Smooth muscle cell of the brain vasculature (primary cell): ENCODE measurements at places on chromosomes 6 and 20.

DNA sequence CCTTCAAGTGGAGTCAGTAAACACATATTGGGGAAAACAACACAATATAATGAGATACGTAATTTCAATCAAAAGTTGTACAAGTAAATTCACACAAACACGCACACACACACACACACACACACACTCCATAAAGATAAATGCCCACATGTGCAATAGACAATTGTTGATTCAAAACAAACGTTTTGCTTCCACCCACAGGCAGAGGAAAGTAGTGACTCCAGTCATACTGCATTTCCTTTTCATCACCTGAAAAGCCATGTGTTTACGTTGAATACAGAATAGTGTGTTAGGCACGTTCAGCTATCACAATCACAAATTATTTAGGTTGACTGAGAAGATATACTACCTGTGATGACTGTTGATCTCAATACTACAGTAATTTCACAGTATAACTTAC is 443.8 kb upstream of the MANEA start:
- no peak for DNase-seq

- no peak for DNase-seq
Observed at GRCh38 chr6:63486196-63486595, 86.1 kb upstream of the LOC128125822 start.

GRCh38 chr20:57434390-57434700 is 43.1 kb downstream of the RBM38 start:
- DNase-seq: no peak

DNA sequence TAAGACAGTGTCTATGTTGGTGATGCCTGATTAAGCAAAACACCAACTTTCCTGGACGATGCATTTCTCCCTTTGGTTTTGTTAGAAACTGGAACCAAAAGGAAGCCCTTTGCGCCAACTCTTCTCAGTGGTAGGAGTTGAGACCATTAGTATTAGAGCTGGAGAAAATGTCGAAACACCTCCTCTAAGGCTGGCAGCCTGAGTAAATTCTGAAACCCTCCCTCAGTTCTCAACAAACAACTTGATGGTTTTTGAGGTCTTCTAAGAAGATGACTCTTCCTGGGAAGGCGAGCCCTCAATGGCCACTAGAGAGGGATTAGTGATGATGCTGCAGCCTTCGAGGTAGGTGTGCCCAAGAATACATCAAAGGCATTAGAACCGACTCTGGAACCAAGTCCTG is 78.4 kb upstream of the CCN6 start:
- DNase-seq: no peak

DNA sequence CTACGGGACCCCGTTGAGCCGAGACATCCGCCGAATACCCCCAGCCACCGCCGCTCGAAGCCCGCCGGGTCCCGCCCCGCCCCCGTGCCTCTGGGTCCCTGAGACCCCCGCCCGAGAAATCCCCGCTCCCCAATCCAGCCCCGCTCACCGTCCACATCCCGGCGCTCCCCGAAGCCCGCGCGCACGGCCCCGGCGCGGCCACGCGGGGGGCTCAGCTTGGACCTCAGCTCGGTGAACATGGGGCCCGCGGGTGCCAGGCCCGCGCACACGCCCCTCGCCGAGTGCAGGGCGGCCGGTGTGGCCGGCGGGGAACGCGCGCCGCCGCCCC is 249 bp downstream of the SAMD10 start:
- DNase-seq: no peak
